ENCODE measurements at places on chromosomes 12 and 14. TPM values are rescaled to one million over a fixed set of nuclear protein-coding genes. Genes with fewer than 3 reads are reported as not detected.

- DNase-seq = no peak
- H3K4me1 ChIP-seq = peaks cover 11% of the 10 kb centered on the region
- H3K27ac ChIP-seq = no peak overlapping the region
- H3K4me3 ChIP-seq = no peak overlapping the region
- H3K36me3 ChIP-seq = no peaks in the 10 kb centered on the region
Observed at GRCh38 chr12:32467959-32468863, 68.9 kb downstream of the FGD4 start.

TAPBPL gene
- 0.96 TPM for total RNA-seq

GRCh38 chr12:124428792-124429281, 133.9 kb downstream of the RFLNA start:
- H3K4me3 ChIP-seq = peak overlapping the region; percentile 41
- H3K4me1 ChIP-seq = peaks cover 51% of the 10 kb centered on the region
- H3K27me3 ChIP-seq = peaks cover 30% of the 10 kb centered on the region
- H3K27ac ChIP-seq = peak overlapping the region; percentile 95

VWF gene
- 0.37 TPM for total RNA-seq

GRCh38 chr12:116610971-116611541, 51.9 kb downstream of the MAP1LC3B2 start:
- peaks cover 1% of the 10 kb centered on the region for H3K4me1 ChIP-seq
- H3K36me3 ChIP-seq = no peaks in the 10 kb centered on the region
- H3K4me3 ChIP-seq = no peak overlapping the region

ERP27 gene
- total RNA-seq = not detected

DNA sequence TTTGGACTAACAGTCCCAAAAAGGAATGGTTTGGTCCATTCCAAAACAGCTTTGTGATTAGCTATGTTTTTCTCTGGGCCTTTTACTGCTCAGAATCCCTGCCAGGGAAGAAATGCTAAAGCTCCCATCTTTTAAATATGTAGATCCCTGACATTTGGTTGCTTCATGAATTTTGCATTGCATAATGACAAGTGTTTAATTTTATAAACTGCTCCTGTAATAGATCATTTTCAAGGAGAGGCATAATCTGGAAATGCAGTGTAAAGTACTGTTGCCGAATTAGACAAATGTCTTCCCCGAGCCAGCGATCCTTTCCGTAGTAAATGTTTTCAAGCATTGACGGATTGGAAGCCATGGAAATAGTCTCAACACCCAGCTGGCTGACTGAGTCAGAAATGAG, 291.3 kb upstream of the PRKD1 start:
- DNase-seq = no peak
- H3K27ac ChIP-seq = no peak overlapping the region
- H3K27me3 ChIP-seq = no peaks in the 10 kb centered on the region
- no peaks in the 10 kb centered on the region for H3K4me1 ChIP-seq
- no peaks in the 10 kb centered on the region for H3K36me3 ChIP-seq

GRCh38 chr12:120557589-120557988, 23.4 kb downstream of the RNF10 start:
- no peak overlapping the region for H3K27ac ChIP-seq
- no peak for DNase-seq
- no peaks in the 10 kb centered on the region for H3K36me3 ChIP-seq
- no peaks in the 10 kb centered on the region for H3K27me3 ChIP-seq

DNA sequence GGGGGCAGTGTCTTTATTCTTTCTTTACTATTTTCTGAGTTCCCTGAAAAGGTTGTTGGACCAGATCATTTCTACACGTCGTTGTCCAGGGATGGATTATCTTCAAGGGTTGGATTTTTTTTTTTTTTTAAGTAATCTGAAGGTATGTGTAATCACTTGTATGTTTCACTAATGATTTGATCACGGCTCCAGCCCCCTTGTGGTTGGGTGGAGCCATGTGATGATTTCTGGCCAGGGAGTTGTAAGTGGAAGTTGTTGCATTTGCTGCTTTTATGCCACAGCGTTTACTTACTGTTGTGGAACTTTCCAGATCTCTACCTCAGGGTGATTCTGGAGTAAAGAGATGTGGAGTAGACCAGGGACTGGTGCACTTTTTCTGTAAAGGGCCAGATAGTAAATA, 390.3 kb downstream of the AACS start:
- peaks cover 6% of the 10 kb centered on the region for H3K27me3 ChIP-seq
- no peak overlapping the region for H3K4me3 ChIP-seq
- H3K36me3 ChIP-seq = no peaks in the 10 kb centered on the region
- no peak overlapping the region for H3K27ac ChIP-seq

GRCh38 chr12:81263072-81263471, 185.2 kb downstream of the ACSS3 start:
- DNase-seq = no peak
- peaks cover 3% of the 10 kb centered on the region for H3K4me1 ChIP-seq
- no peaks in the 10 kb centered on the region for H3K36me3 ChIP-seq
- H3K4me3 ChIP-seq = no peak overlapping the region

- no peaks in the 10 kb centered on the region for H3K27me3 ChIP-seq
- H3K27ac ChIP-seq = no peak overlapping the region
- no peaks in the 10 kb centered on the region for H3K4me1 ChIP-seq
- no peak for DNase-seq
- no peak overlapping the region for H3K4me3 ChIP-seq
Observed at GRCh38 chr12:105670672-105671071, 340.2 kb downstream of the C12orf75 start.

HSPB8 gene
- total RNA-seq = 0.32 TPM

DNA sequence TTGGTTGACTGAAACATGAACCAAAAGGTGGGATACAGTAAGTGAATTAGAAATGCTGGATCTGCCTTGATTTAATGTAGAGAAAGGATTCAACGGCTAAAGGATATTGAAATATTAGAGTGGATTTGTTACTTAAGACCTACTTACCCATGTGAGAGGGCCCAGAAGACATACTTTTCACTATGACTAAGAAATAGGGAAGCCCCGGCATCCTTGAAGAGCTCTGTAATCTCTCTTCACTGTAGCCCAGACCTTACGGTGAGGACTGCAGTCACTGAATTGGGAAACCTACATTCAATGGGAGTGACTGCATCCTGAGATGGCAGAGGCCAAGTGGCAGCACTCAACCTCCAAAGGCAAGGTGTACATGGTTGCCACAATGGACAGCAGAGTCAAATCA, 52.5 kb downstream of the KANSL2 start:
- DNase-seq = no peak
- H3K4me3 ChIP-seq = no peak overlapping the region
- H3K36me3 ChIP-seq = peaks cover 6% of the 10 kb centered on the region
- no peak overlapping the region for H3K27ac ChIP-seq
- peaks cover 2% of the 10 kb centered on the region for H3K27me3 ChIP-seq

DNA sequence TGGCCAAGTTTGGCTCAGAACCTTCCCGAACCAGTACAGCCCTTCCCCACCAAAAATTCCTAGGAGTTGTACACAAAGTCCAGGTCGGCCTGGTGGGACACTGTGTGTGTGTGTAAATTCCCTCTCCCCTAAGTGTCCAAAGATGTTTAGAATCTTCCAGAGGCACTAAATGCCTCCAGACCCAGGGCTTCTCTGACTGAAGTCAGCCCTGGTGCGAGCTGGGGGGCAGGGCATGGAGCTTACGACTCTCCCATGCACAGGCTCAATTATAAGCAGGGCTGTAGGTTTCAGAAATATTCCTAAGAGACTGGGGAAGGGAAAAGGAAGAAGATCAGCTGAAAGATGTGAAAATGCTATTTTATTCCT, 106.9 kb upstream of the ATF7IP start:
- peaks cover 16% of the 10 kb centered on the region for H3K27me3 ChIP-seq
- peaks cover 42% of the 10 kb centered on the region for H3K4me1 ChIP-seq
- DNase-seq = peak; percentile 31
- H3K36me3 ChIP-seq = peaks cover 4% of the 10 kb centered on the region

- no peaks in the 10 kb centered on the region for H3K36me3 ChIP-seq
- H3K27me3 ChIP-seq = peaks cover 2% of the 10 kb centered on the region
- H3K4me3 ChIP-seq = no peak overlapping the region
- DNase-seq = no peak
Observed at GRCh38 chr14:79705126-79705894, 506.0 kb downstream of the DIO2 start.

JDP2 gene
- total RNA-seq = 5.7 TPM

DNA sequence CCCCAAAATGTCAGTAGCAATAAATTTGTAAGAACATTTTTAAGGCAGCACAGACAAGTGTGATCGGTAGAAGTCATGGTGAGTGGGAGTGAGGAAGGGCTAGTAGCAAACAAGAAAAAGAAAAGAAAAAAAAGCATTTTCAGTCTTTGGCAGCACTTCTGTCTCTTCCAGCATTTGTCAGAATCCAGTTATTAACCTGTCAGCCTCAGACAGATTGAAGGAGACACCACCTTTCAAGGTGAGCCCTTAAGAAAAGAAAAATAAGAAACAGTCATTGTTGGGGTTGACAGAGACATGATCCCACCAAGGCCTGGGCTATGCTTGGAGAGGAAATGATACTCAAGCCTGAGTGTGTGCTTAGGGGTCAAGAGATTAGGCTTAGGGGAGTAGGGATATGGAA, 947.4 kb downstream of the NRXN3 start:
- H3K27ac ChIP-seq = no peak overlapping the region
- no peaks in the 10 kb centered on the region for H3K27me3 ChIP-seq
- H3K4me1 ChIP-seq = no peaks in the 10 kb centered on the region
- DNase-seq = no peak
- no peak overlapping the region for H3K4me3 ChIP-seq

DDN gene
- 6.4 TPM for total RNA-seq

DNA sequence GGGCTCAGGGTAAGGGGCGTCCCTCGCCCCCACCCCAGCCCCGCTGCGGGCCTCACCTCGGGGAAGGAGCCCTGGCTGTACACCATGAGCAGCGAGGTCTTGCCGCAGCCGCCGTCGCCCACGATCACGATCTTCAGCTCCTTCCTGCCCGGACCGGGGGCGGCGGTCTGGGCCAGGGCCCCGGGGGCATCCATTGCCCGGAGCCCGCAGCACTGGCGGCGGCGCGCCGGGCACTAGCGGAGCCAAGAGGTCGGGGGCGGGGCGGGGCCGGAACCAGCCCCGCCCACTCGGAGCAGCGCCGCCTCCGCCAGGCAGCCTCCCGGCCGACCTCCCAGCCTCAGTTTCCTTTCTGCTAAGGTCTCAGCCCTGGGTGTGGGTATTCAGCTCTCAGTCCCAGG, at the start of gene RHOF:
Gene RHOF (minus strand): TSS at position 249 of the 398 bp plus-strand sequence. CDS start 55 bp downstream, at position 194.
- no peaks in the 10 kb centered on the region for H3K36me3 ChIP-seq
- H3K4me3 ChIP-seq = peak within 1 kb of the TSS; percentile 85
- H3K27ac ChIP-seq = peak within 1 kb of the TSS; percentile 82

- H3K27ac ChIP-seq = no peak overlapping the region
- no peaks in the 10 kb centered on the region for H3K36me3 ChIP-seq
- no peak overlapping the region for H3K4me3 ChIP-seq
- no peaks in the 10 kb centered on the region for H3K4me1 ChIP-seq
Observed at GRCh38 chr12:122646517-122647217, 56.5 kb downstream of the HCAR2 start.

DNA sequence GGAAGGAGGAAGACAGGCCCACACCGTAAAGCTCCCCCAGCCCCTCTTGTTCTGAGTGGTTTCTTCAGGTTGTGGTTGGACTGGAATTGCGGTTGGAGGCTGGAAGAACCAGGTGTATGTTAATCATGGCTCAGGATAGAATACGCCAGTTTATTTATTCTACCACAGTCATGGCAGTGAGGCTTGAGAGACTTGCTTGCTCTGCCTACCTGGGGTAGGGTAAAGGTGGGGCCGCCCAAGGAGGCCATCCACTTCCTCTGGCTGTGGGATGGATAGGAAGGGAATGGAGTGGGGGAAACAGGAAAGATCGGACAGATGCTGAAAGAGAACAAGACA, 8.1 kb downstream of the SHMT2 start:
- H3K4me1 ChIP-seq = peaks cover 35% of the 10 kb centered on the region

- H3K4me3 ChIP-seq = no peak overlapping the region
- no peak for DNase-seq
- no peaks in the 10 kb centered on the region for H3K36me3 ChIP-seq
- H3K4me1 ChIP-seq = no peaks in the 10 kb centered on the region
- H3K27me3 ChIP-seq = no peaks in the 10 kb centered on the region
- no peak overlapping the region for H3K27ac ChIP-seq
Observed at GRCh38 chr12:31651893-31652521, 7.5 kb upstream of the ETFBKMT start.

DNA sequence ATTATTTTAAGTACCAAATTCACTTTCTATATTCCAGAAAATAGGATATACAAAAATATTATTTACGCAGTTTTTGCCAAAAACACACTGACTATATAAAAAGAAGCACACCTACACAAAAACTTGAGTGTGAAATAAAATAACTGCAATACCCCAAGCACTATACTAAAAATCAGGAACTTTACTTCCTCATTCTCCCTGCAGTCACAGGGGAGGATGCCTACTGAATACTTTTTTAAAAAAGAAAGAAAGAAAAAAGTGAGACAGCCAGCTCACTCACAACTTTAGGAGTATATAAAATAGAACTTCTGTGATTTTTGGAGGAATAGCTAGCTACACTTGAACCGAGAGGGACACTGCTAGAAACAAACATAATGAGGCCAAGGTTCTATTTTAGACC, 12.2 kb downstream of the RPS6KA5 start:
- H3K27me3 ChIP-seq = no peaks in the 10 kb centered on the region
- H3K27ac ChIP-seq = no peak overlapping the region
- no peak for DNase-seq
- no peaks in the 10 kb centered on the region for H3K4me1 ChIP-seq
- H3K4me3 ChIP-seq = no peak overlapping the region

ITGB7 gene
- total RNA-seq = not detected

GRCh38 chr12:68638721-68639395, 28.2 kb downstream of the RAP1B start:
- H3K4me3 ChIP-seq = no peak overlapping the region
- peaks cover under 1% of the 10 kb centered on the region for H3K27me3 ChIP-seq
- no peaks in the 10 kb centered on the region for H3K36me3 ChIP-seq
- H3K27ac ChIP-seq = no peak overlapping the region
- H3K4me1 ChIP-seq = peaks cover 4% of the 10 kb centered on the region
- no peak for DNase-seq

RFX4 gene
- not detected for total RNA-seq

EFCAB11 gene
- total RNA-seq = 3.1 TPM

DNA sequence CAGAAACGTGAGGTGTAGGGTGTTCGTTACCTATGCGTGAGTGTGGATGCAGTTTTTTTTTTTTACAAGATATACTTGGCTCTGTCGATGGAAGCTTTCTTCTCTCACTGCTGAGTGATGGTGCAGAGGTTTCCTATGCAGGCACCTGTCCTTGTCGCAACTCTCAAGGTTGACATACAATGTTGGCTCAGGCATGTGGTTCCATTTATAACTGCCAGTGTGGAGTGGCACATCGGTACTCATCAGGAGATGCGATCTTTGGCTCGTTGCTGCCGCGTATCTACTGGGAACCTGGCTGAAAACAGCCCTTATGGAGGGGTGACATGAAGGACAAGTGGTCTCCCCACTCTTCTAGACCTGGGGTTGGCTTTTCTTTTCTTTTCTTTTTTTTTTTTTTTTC, 109.0 kb downstream of the ZNF664 start:
- peaks cover 17% of the 10 kb centered on the region for H3K27me3 ChIP-seq
- H3K27ac ChIP-seq = peak overlapping the region; percentile 76
- peaks cover 46% of the 10 kb centered on the region for H3K4me1 ChIP-seq
- no peak overlapping the region for H3K4me3 ChIP-seq
- DNase-seq = no peak

GRCh38 chr12:66050610-66051009, 79.9 kb downstream of the LLPH start:
- no peaks in the 10 kb centered on the region for H3K4me1 ChIP-seq
- H3K36me3 ChIP-seq = no peaks in the 10 kb centered on the region
- H3K27me3 ChIP-seq = no peaks in the 10 kb centered on the region
- no peak overlapping the region for H3K4me3 ChIP-seq

Data from glutamatergic neuron (in vitro differentiated cells).